Stimulated activated CD8-positive, alpha-beta memory T cell treated with anti-CD3 and anti-CD28 coated beads, Interleukin-4, amount 100 ng/mL, for 24 hours (primary cell): ENCODE measurements at places on chromosomes 5 and 9.

GRCh38 chr9:111980398-111980797, 83.8 kb downstream of the UGCG start:
- no peak for DNase-seq

DNA sequence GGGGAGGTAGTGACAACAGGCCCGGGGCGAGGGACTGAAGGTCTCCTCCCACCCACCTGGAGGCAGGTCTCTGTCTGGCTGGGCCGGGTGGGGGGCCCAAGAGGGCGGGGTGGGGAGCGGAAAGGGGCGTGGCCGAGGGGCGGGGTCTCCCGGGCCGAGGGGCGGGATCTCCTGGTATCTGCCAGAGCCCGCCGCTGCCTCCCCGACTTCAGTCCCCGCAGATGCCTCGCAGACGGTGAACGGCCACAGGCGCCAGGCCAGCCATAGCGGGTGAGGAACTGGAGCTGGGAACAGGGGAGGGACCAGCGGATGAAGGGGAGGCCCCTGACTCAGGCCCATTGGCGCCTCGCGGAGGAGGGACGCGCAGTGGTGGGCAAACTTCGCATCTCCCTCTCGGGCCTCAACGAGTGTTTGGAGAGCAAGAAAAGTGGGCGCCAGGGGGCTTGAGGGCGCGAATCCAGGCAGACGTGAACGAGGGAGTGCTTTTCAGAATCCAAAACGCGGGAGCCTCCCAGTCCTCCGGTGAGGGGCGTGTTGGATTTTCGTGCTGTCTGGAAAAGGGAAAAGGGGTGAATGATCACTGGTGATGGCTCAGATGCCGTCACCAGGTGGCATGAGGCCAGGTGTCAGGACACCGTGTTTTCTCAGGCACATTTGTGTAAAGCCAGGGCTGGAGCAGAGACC, at the start of gene ADGRD2:
Gene ADGRD2 (plus strand): TSS at position 211 of the 684 bp plus-strand sequence. CDS start 1,216 bp downstream, outside the sequence.
- no peak for DNase-seq

DNA sequence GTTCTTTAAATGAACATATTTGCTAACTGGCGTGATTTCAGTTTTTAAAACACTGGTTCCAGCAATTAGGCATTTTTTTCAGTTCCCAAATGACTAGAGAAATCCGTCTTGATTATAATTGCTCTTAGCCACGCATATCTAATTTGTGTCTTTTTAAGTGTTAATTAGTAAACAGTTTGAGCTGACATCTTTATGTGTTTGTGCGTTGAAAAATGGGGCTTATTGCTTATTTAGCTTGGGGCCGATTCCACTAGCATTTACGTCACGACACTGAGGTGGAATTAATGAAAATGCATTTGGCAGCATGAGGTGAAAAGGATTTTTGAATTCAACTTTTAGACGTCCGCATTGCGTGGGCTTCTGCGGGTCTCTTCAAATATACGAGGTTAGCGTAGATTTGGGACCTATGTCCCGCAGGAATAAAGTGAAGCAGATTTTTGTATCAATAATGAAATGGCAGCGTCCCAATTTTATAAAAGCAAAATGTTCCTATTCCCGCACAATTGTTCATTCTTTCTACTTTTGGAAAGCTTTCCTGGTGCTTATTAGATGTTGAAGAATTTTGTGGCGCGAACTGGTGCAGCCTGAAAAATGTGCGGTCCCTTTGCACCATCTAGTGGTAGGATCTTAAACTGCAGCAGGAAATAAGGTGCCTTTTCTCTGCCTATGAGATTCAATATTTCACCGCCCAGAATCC, 122.7 kb upstream of the LMX1B start:
- DNase-seq, result no peak

GRCh38 chr9:7192266-7192665, 434.5 kb downstream of the KDM4C start:
- no peak for DNase-seq

DNA sequence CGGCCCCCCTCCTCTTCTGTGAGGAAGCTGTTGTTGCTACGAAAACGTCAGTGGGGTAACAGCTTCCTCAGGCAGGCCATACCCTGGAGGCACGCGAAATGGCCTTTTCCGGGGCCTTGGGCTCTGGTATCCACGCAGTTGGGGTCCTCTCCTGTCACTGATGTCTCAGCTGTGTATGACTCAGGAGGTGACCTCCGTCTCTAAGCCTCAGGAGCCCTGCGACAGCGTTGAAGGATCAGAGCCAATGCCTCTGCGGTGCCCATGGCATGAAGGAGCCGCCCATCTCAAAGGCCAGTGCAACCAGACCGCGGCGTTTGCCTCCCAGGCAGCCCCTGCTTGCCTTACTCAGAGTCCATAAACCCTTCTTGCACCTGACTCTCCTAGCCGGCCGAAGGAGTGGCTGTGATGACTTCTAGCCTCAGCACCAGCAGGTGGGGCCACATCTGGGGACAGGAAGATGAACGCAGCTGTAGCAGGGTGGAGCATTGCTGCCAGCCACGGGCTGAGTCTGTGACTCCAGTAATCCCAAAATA, 1.0 kb upstream of the MXD3 start:
- no peak for DNase-seq

DNA sequence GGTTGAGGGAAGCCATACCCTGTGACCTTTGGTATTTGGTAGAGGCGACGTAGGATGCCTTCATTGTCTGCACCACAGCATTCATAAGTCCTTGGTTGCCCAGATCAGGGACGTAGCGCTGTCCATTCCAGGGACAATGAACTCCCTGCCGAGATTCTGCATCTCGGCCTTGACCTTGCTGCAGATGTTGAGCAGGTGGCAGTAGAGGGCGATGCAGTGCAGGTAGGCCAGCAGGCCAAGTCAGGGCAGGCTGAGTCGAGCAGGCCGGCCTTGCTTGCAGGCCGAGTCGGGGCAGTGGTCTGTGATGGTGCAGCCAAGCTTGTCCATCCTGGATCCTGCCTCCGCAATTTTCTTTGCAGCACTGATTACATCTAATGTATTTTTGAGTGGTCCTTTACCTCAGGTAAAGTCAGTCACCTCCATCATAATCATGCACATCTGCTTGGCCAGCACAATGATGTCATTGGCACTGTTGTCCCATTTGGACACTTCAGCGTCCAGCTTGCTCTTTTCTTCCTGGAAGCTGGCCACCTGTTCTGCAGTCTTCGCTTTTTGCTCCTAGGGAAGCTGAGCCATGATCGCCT, 93.4 kb upstream of the CCDC112 start:
- DNase-seq, result no peak

GRCh38 chr5:160470437-160471361, 49.0 kb downstream of the PTTG1 start:
- no peak for DNase-seq

- no peak for DNase-seq
Measured at GRCh38 chr5:135155616-135156214, 121.7 kb upstream of the PITX1 start.

DNA sequence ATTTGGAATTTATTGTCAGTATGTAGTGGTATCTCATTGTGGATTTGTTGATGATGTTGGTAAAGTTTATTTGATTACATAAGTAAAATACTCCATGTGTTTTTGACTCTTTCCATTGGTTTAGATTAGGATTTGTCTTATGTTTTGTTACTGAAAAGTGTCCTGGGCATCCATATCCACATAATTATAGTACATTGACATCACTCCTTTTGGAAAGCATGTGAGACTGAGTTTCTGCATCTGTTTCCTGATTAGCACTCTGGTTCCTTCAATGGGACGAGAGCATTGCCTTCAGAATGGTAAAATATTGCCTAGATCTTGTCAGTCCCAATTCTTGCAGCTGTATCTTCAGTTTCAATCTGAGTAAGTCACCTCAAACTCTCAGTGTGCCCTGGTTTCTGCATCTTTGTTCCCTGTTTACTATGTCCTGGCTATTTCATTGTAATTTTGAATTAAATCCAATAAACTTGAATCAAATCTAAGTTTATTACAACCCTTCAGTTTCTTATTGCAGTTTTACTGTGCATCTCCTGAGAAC, 128.1 kb downstream of the FBXO38 start:
- no peak for DNase-seq

GRCh38 chr5:67245259-67245846, 48.8 kb upstream of the CD180 start:
- no peak for DNase-seq

DNA sequence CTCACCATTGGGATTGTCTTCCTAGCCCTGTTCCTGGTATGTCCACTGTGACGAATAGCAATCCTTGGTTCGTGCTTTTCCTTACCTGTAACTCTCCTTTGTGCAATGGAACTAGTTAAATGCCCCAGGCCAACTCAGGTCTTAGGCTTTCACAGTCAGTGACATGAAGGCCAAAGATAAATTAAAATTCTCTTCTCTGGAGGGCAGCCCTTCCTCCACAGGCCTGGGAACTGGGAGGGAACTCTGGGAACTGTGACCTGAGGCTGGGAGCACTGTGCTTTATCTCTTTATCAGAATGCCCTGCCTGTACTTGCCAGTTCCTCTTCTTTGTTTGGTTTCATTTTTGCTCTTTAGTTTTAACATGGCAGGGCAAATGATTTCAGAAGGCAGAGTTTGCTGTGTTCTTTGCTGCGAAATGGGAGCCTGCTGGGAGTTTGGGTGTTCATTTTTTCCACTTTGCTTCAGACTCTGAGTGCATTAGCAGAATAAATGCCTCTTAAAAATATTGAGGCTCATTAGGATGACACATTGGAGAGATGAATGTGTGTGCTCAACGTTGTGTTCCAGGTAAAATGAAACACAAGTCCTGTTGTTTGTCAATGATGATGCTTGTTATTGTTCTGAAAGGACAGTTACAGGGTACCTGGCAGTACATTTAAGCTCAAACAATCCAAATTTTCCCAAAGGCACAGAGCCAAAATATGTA, 118.1 kb downstream of the NUDT12 start:
- no peak for DNase-seq

DNA sequence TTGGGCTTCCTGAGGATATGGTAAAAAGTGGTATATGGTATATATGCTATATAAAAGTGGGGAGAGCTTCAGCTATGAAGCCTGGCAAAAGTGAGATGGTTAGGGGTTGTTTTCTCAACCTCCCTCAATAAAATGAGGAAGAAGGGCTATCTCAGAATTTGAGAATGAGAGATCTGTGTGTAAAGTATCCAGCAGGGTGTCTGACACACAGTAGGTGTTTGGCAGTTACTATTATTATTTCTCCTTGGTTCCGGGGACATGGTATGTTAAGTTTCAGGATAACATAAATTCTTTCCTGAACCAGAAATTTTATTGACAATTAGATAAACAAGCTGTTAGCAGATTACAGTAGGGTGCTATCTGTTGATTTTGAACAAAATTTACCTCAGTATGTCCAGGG, 94.1 kb downstream of the DENND1A start:
- DNase-seq, result no peak
